ENCODE measurements at places on chromosomes 16 and 17.

- no peak for DNase-seq
Measured at GRCh38 chr17:9389111-9389527, 186.5 kb downstream of the STX8 start.

DNA sequence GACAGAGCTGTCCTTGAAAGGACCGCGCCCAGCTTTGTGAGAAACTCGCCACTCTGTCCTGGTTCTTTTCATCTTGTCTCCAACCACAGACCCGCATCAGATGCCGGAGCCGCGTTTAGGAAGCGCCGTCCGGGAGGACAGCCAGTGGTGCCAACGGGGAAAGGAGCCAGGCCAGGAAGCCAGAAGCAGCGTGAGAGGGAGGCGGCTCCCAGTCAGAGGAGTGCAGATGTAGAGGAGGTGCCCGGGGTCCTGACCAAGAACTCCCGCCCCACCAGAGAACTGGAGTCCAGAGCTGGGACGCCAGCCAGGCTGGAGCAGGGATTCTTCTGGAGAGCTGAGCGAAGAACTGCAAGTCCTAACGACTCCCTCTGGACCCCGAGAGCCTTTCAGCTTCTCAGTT, 49.3 kb upstream of the TNRC6C start:
- no peak for DNase-seq

DNA sequence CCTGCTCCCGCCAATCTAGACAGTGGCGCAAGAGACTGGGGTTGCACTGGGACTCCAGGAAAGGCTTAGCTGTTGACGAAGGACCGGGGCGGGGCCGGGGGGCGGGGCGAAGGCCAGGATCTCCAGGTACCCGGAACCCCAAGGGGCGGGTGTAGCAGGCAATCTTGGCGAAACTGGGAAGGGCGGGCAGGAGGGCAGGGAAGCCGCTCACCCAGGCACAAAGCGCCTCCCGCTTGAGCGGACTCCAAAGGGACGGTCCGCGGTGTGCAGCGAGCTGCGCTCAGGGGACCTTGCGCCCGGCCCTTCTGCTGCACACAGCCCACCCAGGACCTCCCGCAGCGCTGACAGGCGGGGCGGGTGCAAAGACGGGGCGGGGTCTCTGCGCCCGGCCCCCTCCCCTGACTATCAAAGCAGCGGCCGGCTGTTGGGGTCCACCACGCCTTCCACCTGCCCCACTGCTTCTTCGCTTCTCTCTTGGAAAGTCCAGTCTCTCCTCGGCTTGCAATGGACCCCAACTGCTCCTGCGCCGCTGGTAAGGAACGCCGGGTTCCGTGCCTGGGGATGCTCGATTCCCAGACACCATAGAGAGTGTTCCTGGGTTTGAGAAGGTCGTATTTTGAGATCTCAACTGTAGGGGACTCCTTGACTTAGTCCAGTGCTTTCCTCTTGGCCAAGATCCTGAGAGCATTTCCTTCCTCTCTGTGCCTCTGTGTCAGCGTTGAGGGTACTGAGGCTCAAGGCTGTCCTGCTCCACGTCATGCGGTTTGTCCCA, at the start of gene MT1F:
MT1F (plus strand) TSS at position 405 of the 772 bp plus-strand sequence; CDS start at position 505, 100 bp downstream.
- no peak for DNase-seq

DNA sequence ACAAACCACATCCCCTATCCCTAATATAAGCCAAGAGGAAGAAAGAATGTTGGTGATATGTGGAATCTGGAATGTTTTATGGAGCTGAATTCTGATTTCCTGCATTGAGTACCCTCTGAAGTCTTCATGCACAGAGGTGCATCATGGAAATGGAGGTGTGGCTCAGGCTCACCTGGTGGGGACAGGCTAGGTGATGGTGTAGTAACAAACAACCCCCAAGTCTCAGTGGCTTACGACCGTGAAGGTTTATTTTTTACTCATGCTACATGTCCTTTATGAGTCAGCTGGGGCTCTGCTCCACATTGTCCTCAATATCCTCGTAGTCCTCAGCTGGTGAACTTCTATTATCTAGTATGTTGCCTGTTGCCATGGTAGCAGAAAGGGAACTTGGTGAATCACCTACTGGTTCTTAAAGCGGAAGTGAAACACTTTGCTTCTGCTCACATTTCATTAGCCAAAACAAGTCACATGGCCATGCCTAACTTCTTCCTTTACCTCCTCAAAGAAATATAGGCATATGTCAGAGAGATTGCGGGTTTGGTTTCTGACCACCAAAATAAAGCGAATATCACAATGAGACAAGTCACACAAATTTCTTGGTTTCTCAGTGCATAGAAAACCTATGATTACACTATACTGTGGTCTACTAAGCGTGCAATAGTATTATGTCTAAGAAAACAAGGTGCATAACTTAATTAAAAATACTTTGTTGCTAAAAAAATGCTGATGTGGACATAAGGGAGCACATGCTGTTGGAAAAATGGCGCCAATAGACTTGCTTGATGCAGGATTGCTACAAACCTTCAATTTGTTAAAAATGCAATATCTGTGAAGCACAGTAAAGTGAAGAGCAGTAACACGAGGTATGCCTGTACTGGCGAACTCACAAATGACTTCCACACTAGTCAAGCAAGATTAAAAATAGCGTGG, at the start of gene PMFBP1:
PMFBP1 (minus strand) TSS at position 51 of the 930 bp plus-strand sequence. CDS start 947 bp downstream, outside the sequence.
- DNase-seq = no peak

- no peak for DNase-seq
Measured at GRCh38 chr16:53960954-53961616, 257.1 kb downstream of the FTO start.

- no peak for DNase-seq
Measured at GRCh38 chr16:17134586-17134985, 336.2 kb downstream of the XYLT1 start.

DNA sequence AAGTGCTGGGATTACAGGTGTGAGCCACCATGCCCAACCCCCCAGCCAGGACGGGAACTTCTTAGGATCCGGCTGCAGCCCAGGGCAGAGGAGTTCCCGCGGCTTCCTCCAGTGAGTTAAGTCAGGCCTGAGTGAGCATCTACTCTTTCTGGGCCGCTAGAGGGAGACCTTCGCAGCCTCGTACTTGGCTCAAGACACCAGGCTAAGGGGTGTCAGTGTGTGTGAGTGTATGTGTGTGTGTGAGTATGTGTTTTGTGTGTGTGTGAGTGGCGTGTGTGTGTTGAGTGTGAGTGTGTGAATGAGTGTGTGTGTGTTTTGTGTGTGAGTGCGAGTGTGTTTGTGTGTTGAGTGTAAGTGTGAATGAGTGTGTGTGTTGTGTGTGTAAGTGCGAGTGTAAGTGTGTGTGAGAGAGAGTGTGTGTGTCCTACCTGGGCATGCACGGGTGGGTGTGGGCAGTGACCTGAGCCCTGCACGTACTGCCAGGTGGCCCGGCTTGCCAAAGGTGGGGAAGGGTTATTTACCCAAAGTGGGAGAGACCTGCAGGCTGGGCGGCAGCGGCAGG, 58.5 kb downstream of the TMEM235 start:
- DNase-seq = peak; percentile 38

DNA sequence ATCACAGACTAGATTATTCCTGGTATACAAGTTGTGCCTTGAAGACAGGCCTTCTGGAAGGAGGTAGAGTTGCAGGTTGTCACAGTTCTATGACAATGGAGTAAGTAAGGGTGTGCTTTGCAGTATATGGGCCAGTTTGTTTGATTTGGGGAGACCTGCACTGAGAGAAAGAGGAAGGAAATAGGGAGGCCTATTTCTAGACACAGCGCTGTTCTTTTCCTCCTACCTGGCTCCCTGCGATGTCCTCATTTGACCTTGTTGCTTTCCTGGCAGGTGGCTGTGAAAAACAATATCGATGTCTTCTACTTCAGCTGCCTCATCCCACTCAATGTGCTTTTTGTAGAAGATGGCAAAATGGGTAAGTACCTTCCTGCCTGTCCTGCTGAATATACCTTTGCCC, 22.5 kb upstream of the RASL10B start:
- no peak for DNase-seq

- DNase-seq = no peak
Measured at GRCh38 chr16:88008840-88009239, 57.6 kb downstream of the BANP start.

- DNase-seq = no peak
Measured at GRCh38 chr17:72426948-72427760, 306.3 kb downstream of the SOX9 start.

DNA sequence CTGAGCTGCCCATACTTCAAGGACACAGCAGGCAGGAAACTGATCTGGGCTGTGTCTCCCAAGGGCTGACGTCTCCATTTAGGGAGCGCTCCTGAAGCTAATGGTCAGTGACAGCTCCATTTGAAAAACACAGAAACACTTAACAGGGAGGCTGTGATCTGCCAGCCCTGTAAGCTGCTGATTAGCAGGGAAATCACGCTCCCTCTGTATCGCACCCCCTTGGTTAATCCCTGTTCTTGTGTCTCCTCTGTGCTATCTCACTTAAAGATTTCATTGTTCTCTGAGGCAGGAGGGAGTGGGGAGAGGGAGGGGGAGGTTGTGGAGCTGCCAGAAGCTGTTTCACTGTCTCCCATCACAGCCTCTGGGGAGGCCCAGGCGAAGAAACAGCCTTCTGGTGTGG, 47.4 kb upstream of the CACNG3 start:
- peak; percentile 41 for DNase-seq

DNA sequence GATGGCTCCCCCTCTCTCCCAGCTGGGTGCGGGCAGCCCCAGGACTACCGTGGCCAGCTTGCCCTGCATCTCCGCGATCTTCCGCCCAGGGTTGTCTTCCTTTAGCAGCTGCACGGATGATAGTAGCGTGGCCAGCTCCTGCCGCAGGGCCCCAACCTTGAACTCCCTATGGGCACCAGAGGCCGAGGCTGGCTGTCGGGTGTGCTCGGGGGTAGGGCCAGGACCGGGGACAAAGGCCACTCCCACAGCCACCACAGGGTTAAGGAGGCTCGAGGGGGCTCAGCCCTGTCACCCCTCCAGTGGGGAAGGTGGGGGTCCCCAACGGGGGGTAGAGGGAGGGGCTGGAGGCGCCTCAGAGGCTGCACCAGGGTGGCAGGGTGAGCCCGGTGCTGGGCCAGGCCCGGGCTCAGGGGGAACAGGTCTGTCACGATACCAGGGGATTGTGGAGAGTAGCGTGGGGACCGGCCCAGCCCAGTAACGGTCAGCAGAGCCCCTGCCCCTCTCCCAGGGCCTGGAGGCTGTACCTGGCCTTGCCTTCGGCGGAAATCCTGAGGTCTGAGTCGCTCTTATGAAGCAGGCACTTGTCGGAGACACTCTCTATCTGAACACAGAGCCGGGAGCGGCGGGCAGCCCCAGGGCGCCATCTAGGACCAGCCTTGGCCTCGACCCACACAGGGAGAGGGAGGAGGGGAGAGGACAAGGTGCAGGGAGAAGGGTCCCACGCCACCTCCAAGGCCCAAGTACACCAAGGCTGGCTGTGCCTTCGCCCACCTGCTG, 5.2 kb downstream of the PERCC1 start:
- DNase-seq = no peak

- DNase-seq = no peak
Measured at GRCh38 chr17:29909236-29910003, 20.6 kb downstream of the SSH2 start.

- DNase-seq = no peak
Measured at GRCh38 chr17:42612013-42612412, 2.5 kb downstream of the TUBG1 start.

DNA sequence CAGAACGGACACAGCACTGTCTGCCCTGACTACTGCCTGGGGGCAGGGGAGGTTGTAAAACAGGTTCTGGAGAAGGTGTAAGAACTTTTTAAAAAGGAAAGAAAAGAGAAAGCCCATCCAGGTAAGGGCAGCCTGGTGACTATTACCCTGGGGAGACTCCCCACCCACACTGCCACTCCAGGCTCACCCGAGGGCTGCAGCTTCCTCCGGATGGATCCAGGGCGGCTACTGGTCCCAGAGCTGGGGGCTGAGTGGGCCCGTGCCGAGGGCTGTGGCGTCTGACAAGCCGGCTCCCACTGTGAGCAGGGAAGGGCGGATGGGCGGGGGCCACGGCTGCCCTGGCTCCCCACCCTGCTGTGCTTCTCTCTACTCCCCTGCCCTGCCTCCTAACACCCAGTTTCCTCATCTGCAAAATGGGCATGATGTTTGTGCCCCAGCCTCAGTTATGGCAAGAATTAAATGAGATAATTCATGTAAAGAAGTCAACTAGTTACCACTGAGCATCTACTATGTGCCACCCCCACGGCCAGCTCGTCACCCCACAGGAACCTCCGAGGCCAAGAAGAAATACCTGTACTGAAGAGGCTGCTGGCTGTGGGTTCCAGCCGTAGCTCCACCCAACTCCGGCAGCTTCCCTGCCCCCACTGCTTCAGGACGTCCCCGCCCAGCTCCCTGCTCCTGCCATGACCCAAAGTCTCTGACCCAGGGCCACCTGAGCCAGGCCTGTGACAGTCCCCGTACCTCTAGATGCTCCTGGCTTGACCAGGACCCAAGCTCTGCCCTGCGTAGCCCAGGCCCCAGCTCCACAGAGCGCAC, 24.2 kb downstream of the KATNB1 start:
- no peak for DNase-seq

- DNase-seq = no peak
Measured at GRCh38 chr16:85158743-85159178, 46.5 kb upstream of the CIBAR2 start.

DNA sequence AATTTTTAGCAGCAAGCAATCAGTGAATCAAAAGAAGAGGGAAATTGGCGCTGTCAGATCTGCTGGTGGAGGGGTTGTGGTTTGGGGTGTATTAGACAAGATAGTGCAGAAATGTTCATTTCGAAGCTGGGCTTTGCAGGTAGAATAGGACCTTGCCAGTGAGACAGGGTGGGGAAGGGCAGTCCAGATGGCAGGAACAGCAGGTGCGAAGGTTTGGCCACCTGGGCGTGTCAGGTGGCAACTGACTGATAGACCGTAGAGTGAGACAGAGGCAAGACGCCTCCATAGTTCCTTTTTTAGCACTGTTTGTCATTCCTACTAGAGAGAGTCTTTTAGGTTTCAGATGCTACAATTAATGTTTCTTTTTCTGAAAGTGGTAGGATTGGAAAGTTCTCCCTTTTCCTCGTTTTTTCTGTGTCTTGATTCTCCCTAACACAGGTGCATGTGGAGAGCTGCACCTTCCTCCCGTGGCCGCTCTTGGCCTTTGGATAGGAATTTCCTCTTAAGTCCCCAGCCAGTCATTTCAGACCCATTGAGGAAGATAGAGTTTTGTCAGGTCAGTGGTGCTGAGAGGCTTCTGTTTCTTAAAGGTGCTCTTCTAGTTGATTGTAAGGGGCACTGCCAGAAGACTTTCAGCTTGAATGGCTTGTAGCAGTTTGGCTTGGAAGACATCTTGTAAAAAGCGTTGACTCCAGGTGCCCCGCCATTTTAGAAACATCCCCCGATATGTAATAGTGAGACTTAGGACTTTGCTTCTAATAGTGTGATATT, 315.6 kb downstream of the SNX29 start:
- no peak for DNase-seq

GRCh38 chr17:62703261-62703775, 75.8 kb downstream of the MRC2 start:
- DNase-seq = peak; percentile 15

DNA sequence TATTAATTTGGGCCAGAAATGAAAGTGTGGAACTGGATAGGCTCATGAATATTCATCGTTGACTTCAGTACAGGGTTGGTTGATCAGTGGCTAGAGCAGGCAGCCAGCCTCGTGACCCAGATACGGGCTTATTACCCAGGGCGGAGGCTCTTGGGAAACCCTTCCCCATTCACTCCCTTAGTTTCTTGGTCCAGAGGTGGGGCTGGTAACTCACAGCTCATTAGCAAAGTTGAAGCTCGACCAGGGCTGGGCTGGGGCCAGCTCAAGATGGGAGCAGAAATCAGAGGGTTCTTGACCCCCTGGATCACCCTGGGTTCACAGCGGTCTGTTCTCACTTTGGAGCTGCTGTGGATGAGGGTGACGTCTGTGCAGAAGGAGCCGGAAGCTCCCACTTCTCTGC, 44.6 kb upstream of the GSE1 start:
- no peak for DNase-seq
